ENCODE measurements at places on chromosomes 4 and X.

DNA sequence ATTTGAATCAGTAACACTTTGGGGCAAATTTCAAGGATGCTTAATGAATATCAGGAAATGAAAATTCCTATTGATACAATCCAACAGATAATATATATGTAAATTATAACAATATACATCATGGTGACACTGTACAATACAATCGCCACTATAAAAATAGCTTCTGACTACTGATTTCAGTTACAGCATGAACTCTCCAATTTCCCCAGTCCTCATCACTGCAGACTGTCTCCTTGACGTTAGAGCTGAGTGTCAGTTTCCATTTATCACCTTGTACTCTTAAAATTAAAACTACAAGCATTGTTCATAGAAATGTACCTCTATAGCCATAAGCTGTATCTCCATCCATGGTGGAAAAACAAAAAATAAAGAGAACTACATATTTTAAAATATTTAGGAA, 23.4 kb downstream of the TBC1D9 start:
- DNase-seq: no peak

DNA sequence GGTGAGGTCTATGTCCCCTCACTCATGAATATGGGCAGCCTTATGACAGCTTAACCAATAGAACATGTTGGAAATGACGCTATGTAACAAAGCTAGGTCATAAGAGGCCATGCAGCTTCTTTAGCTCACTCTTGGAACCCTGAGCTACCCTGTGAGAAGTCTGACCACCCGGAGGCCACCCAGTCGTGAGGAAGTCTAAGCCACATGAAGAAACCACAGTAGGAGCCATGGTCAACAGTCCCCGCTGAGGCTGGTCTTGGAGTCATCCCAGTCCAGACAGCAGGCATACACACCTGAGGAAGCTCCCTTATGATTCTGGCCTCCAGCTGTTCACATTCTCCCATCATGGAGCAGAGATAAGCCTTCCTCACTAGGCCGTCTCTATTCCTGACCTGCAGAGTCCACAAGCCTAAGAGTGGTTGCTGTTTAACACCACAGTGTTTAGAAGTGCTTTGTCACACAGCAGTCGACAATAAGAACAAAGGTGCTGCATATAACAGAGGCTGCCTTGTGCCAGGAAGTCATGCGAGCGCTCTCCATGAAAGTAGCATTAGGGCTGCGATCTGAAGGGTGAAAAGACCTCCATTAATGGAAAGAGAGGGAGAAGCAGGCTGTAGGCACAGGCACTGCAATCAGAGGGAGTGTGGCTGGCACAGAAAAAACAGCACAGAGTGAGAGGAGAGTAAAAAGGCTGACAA, 38.2 kb downstream of the TSPAN5 start:
- peak; percentile 37 for DNase-seq

DNA sequence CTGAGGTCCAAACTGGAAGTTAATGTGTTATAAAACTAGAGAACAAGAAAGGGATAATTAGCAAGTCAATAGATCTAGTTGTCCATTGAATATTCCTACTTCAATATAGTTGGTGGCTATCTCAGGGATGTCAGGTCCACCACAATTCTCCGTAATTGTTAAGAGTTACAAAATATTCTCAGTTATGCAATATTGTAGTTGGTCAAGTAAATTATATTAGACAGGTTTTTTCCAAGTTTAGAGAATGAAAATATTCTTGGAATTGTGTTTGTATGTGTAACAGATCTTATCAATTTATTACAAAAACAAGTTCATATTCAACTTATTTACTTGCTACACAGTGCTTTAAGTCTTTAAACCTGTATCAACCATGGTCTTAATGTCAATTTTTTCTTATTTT, 547.4 kb downstream of the SPRY1 start:
- DNase-seq: no peak

DNA sequence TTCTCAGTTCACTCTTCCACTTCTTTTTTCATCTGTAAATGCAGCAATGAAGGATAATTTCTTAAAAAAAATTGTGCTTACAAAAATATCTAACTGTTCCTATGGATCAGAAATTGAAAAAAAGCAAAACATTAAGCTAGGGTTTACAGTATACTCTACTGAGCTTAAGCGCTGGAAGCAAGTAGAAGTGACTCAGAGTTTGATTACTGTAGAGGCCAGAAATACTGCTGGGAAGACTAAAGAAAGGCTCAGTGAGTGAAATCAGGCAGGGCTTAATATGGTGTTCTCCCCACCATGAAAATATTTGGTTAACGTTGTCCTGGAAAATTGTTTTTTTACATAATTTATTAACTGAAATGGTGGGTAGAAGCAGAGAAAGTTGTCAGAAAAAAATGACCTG, 1061.8 kb upstream of the GRIA3 start:
- no peak for DNase-seq

- no peak for DNase-seq
Observed at GRCh38 chrX:14873676-14874049, 442 bp downstream of the MOSPD2 start.

DNA sequence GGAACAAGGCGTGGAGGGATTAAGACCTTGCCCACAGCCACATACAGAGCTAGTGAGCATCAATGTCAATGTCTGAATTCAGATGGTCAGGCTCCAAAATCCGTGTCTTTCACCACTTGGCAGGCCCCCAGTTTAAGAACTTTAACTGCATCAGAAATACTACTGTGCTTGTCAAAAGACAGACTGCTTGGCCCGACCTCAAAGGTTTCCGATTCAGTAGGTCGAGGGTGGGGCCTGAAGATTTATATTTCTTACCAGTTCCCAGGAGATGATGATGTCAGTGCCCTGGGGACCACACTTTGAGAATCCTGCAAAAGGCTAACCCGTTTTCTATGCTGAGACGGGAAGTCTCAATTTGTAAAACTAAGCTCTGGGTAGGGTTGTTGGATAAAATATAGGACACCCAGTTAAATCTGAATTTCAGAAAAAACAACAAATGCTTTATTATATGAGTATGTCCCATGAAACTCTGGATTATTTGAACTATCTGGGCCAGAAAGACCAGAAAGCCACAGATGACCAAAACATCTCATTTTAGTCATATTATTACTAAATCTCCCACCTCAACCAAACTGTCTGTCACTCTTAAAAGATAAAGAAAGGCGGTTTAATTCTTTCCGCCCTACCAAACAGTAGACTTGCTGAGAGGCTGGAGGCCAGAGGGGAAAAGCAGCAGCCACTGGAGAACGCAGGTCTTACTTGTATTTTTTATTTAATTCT, 42.7 kb downstream of the GATB start:
- DNase-seq: no peak

DNA sequence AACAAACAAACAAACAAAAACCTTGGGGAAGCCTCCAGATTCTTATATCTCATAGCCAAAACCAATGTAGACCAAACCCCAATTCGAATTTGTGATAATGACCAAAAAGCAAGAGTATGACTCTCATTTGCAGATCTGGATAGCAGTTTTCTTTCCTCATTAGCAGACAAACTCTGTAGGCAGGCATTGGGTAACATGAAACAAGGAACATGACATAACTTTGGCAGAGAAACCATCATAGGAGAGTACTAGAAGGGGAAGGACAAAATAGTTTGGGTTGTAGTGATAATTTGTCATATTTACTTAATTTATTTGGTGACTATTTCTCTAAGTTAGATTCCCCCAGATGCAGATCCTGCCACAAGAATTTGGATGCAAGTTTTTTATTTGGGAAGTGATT, 187.8 kb downstream of the MID1IP1 start:
- no peak for DNase-seq

GRCh38 chrX:152640034-152640818, 2.5 kb downstream of the GABRQ start:
- peak; percentile 92 for DNase-seq

DNA sequence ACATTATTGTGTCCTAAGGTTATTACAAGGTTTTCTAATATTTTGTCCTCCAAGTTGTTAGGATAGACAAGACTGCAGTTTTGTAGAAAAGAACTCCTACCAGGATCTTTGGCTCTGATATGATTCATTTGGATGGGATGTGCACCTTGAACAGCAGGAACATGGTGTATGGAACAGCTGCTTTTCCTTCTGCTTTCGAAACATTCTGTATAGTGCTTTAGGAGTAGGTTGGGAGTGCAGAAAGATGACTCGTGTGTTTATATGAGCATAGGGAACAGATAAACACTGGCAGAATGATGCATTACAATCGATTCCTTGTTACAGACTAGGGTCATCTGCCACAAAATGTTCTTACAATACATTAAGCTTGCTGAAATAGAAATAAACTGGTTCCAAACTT, 790.1 kb downstream of the DMD start:
- no peak for DNase-seq

DNA sequence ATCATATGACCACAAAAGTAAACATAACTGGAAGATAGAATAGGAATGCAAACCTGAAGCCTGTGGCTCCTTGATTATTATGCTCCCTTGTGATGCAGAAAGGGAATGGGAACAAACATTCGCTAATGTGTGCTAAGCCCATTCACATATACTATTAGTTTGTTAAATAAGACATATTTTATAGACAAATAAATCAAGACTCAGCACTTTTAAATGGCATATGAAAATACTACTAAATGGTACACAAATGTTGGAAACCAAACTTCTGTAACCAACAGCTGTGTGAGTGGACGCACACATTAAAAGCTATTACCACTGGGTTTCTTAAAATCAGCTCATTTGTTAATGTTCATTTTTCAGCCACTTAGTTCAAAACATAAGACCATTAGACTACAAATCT, 96.0 kb downstream of the CBR4 start:
- DNase-seq: no peak

DNA sequence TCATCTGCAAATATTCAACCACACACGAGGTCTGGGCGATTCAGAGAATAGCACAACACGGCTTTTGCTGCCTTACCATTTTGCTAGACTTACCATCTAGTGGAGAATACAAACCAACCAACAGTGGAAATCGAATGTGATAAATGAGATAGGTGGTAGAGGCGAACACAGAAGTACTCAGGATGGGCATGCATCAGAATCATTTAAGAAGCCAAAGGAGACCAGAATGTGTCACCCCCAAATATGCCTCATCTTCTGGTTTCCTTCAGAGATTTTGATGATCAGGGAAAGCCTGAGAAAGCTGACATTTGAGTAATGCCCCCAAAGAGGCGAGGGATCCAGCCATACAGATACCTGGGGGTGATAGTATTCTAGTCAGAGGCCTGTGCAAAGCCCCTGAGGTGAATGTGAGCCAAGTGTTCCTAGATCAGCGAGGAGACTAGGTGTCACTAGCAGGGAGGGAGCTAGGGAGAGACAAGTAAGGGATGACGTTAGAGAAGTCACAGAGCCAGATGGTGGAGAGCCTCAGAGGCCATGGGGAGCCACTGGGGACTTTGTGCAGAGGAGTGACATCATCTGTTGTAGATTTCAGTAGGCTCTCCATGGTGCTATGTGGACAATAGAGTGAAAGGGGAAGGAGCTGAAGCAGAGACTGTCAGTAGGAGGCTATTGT, 1.7 kb downstream of the MTMR1 start:
- peak; percentile 62 for DNase-seq

DNA sequence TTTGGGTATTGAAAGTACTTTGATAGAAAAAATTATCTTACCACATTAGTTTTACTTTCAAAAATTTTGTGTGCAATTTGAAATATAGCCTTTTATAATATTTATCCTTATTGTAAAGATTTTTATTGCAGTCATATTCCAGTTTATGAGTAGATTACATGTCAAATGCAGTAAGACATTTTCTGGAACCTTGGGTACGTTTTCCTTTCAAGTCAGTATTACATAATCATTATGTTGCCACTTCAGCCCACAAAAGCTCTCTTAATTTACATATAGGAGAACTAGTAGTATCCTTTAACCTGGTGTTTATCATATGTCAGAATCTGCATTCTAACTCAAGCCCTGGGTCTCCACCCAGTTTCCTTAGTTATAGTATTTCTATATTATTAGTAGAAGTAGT, 98.5 kb downstream of the CENPC start:
- no peak for DNase-seq

DNA sequence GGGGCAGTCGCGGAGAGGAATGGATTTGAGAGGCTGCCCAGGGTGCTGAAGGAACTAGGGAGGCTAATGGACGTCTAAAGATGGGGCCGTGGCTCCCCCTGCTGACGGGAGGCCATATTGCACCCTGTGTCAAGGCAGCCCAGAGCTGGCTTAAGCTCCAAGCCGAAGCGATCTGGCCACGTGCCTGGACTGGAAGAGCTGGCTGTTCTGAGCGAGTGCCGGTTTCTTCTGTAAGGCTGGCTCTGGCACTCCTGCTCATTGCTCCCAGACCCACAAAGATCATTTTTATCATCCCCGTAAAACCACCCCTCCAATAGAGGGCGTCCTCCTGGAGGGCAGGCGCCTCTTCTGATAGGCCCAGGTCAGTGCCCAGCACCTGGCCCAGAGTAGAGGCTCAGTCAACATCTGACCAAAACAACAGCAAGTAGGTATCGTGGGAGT, 5.6 kb downstream of the PNCK start:
- DNase-seq: peak; percentile 94

- DNase-seq: no peak
Observed at GRCh38 chr4:40114206-40114605, 57.6 kb downstream of the N4BP2 start.

DNA sequence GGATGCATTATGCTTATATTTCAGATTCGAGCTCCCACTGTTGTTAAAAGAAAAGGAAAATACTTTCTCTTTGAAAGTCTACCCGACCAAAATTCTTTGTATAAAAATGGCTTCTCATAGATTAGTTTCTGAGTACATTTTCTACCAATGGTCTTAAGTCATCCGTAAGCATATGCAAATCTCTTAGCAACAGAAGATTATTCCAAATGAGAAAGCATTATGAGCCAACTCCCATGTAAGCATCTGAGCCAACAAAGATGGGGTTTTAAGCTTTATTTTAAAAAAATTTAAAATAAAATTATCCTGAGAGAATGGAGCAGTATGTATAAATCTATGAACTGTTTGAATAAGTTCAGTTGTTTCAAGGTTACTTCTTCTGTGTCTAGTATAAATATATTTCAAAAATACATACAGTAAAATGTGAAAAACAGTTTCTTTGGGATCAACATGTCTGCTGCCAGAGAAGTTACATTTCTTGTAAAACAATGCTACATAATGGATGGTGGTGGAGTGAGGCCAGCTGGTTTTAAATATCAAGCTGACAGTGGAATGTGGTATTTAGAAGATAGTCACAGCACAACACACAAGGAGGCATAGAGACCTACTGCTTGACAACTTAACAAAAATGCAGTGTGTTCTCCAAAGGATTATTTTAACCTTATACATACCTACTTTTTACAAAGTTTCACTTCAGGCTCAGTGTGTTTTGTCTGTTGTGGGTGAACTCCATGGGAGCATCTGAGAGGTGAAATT, 199.5 kb upstream of the DIPK2B start:
- no peak for DNase-seq

GRCh38 chr4:27048429-27049238, 188.0 kb downstream of the STIM2 start:
- DNase-seq: peak; percentile 37
